ENCODE measurements at places on chromosomes 11 and 22.

GRCh38 chr22:39188809-39189208, 36.3 kb upstream of the CBX7 start:
- DNase-seq: no peak

GRCh38 chr11:119041821-119042514, 11.3 kb upstream of the SLC37A4 start:
- no peak for DNase-seq

GRCh38 chr11:15248749-15249148, 134.0 kb downstream of the INSC start:
- no peak for DNase-seq

DNA sequence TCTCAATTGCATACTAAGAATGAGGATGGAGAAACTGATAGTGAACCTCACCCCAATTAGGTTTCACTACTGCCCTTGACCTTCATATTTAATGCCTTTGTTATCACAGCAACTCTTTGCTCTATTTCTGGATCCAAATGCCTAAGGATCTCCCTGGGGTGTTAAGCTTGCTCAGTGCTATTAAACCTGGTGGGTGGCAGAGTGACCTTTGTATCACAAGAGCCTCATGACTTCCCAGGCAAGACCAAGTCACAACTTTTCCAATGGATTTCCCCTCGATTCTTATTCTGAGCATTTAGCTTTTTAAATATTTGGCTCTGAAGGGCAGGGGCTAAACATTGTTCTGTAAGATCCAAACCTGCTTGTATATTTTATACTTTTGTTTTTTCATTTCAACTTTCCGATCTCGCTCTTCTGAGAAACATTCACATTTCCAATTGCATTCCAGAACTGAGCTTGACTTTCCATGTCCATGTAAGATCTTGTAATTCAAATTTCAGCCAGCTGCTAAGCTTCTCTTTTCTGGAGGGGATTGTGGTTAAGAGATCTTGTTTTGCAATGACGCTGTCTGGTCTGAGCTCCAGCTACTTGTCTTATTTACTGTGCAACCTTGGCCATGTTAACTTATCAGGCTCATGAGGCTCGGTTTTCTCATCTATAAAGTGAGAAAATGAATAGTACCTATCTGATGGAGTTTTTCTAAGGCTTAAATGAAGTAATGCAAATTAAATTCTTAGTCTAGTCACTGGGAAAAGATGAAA, 6.4 kb upstream of the EHF start:
- DNase-seq: no peak

DNA sequence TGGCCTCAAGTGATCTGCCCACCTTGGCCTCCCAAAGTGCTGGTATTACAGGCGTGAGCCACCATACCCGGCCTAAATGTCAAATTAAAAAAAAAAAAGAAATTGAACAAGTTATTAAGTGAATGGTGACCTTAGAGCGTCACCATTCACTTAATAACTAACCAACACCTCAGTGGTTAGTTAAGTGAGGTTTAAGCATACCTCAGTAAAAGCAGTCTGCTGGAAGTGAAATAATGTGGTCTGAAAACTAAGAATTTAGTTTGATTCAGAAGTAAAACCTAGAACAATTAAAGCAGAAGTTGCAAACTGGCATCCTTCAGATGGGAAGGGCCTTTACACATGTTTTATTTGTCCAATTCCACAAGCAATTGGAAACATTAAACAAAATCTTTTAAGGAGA, 71.5 kb downstream of the FCHSD2 start:
- DNase-seq: no peak

DNA sequence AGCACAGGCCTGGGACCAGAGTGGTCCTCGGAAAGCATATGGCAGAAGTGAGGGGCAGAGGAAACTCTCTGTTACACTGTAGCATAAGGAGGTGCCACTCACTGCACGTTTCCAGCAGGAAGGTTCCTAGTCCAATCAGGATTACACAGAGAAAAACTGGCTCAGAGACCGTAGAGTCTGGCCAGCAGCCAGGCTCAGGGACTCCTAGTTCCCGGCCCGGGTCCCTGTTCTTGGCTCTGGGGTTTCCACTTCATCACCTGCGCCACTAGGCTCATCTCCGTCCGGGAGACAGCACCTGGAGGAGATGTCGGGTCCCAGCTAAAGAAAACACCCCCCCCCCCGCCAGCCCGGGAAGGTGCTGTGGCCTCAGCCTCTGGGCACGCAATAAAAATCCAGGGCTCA, 1.1 kb downstream of the TTLL12 start:
- no peak for DNase-seq

DNA sequence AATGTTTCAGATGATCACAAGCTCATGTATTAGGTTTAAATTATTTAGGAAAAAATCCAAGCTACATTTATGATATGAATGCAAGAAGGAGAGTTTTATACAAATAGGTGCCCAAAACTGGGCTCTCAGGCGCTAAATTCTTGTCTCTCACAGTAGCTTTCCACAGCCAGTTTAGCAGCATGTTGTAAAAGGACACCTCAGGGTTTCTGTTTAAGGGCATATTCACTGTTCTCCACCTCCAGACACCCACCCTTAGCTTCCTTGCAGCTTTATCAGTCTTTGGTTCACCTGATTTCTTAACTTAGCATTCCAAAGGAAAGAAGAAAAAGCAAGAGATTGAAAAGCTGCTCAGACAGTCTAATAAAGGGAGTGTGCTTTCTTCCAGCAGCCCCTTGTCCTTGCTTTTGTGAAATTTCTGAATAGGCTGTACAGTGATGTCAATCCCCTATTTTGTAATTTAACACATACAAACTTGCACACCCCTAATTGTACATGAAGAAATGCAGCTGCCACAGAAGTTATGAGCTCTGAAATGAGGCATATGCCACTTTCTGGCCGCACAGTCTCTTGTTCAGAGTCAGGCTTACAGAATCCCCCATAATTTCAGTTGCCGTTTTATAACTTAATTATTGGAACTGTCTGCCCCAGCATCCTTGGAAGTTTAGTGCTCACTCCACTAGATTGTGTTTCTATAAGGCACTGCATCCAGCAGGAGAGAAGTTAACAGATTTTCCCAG, 262.1 kb downstream of the DDX10 start:
- no peak for DNase-seq

DNA sequence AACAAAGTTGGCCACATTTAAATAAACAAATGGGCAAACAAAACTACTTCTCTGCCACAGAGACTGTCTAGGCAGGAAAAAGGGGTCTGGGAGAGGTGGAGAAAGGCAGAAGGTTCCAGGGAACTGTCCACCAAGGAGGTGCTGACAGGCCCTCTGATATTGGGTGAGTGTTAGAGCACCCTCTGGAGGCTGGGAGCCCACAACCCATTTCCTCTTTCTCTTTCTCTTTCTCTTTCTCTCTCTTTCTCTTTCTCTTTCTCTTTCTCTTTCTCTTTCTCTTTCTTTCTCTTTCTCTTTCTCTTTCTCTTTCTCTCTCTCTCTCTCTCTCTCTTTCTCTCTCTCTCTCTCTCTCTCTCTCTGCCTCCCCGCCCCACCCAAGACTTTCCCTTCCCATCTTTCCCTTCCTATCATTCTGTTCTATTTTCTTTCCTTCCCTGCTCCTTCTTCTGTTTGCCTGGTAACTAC, 912.8 kb downstream of the DLG2 start:
- no peak for DNase-seq

DNA sequence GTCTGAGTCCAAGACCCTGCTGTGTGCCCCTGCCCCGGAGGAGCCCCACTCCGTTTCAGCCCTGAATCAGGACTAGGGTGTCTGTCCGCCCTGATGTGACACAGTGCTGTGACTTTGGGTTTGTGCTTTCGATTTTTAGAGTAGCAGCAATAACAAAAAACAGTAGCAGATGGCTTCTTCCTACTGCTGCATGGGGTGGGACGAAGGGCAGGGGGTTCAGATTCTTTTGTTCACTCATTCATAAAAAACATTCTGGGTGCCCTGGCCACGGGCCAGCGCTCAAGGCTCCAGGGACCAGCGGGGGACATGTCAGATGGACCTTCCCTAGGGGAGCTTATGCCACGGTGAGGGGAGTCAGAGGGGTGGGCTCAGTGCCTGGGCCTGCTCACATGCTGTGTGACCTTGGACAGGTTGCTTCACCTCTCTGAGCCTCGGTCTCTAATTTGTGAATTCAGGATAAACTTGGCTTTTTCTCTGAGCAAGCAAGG, 24.6 kb upstream of the PRR5 start:
- no peak for DNase-seq

DNA sequence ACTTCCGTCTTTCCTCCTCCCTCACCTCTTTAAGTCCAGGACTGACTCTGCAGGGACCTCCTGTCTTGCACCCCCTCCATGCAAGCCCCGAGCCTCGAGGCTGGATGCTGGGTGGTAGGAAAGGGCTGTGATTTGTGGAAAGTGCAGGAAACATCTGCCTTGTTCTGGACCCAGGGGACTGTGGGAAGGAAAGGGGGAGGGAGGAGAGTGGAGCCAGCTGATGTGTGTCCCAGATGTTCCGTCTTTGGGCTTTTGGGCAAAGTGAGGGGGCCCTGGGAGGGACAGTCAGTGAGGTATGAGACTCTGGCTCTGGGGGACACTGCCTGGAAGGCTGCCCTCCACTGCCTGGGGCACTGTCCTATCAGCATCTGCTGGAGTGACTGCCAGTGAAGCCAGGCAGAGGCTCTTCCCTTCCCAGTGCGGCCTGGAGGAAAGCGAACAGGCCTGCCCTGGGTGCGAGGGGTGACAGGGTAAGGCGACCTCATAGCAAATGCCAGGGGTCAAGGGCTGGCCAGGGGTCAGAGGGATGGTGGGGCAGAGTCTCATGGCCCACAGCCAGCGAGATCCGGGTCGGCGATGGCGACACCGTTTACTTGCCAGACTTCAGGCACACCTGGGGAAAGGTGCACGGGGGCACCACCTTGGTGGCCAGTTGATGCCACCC, 1.7 kb downstream of the MRGPRD start:
- DNase-seq: no peak

GRCh38 chr22:26756675-26757293, 99.4 kb downstream of the MIAT start:
- no peak for DNase-seq

GRCh38 chr11:117820516-117820915, 4.0 kb downstream of the FXYD2 start:
- DNase-seq: no peak

DNA sequence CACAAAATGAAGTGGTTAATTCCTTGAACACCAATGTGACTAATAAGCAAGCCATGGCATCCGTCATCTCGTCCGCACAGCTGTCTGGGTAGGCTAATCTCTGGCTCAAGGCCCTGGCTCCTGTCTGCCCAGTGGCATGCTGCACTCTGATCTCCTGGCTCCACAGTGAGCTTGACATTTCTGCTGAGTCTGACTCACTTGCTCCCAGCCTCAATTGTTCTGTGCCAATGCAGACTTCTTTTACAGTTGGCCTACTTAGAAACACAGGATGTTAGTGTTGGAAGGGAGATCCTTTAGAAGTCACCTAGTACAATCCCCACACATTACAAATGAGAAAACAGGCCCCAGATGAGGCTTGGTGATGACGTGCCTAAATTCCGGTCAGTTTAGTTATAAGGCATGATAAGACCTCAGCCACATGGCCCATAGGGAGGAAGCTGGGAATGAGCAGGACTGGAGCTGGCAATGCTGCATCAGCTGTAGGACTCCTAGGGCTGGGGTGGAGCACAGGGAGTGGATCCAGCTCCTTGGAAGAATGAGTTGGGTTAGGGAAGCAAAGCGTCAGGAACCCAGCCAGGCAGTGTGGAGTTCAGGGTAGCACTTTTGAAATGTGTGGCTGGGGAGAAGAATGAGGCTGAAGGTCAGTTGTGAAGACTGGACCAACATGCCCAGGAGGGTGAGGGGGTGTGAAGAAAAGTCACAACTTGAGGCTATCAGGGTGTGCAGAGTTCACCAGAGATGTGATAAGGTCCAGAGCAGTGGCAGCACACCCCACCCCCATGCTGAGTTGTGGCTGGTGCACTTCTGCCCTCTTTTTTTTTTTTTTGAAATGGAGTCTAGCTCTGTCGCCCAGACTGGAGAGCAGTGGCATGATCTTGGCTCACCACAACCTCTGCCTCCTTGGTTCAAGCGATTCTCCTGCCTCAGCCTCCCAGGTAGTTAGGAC, 70.2 kb upstream of the EED start:
- no peak for DNase-seq

GRCh38 chr22:23124611-23125511, 16.9 kb downstream of the RSPH14 start:
- no peak for DNase-seq

DNA sequence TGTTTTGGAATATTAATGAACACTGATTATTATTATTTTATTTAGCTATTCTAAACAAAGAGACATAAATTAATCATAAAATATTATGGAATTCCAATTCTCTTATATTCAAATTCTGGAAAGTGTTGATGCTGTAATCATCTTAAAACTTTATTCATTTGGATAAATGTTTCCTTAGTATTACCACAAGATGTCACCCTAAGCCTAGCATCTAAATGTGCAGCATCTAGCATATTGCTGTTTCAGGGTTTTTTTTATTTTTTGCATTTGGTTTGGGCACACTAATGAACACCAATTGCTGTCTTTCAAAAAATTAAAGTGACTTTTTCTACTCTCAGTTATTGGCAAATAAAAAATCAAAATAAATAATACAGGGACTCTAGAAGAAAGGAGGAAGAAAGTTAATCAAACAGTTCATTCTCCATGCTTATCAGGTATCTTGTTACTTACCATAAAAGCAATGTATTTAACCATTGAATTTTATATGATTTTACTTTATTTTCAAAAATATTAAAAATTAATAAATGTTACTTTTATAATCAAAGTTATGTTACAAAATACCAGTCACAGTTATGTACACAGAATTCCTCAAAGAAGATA, 31.8 kb downstream of the DLG2 start:
- no peak for DNase-seq

DNA sequence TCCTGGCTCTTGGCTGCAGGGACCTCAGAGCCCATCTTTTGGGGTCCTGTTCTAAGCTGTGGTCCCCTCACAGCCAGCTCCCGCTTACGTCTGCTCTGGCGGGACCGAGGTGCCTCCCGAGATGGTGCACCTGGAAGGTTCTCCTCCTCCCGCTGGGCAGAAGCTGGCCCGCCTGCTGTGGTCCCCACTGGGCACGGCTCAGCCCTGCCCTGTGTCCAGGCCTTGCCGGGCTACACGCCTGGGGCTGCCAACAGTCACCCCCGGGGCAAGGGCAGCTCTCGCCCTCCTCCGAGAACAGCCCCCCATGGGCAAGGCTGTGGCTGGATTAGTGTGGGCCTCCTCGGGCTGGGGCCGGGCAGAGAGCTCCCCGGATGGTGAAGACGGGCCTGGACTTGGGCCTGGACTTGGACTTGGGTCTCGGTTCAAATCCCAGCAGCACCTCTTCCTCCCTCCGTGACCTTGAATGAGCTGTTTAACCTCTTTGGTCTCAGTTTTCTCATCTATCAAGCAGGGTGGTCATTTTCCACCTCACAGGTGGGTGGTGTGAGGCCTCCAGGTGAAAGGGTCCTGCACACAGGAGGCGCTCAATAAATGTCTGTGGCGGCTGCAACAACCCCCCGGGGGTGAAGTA, 998 bp downstream of the BAIAP2L2 start:
- DNase-seq: no peak

DNA sequence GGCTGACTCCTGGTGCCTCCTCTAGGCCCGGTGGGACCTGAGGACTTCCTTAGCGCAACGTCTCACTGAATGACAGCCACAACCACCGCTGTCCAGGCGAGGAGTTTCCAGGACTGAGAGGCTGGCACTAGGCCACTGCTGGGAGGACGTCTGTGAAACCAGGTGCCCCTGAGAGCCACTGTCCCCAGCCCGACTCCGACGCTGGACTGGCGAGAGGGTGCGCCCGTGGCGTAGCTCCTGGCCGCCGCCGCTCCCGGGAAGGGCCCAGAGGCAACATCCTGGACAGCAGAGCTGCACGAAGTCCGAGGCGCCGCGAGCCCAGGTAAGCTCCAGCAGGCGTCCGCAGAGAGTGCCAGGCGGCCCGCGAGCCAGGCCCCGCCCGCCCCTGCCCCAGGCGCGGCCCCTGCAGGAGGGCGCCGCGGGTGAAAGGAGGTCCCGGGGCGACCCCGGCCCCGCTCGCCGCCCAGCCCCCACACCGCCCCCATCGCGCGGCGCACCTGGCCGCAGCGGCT, 525 bp downstream of the DGCR2 start:
- no peak for DNase-seq
